Activated naive CD8-positive, alpha-beta T cell treated with anti-CD3 and anti-CD28 coated beads, Interleukin-2, amount 10 ng/mL, durations not matched to agents 7 days and 5 days (primary cell): ENCODE measurements at places on chromosomes 4 and X. TPM values are rescaled to one million over a fixed set of nuclear protein-coding genes. Genes with fewer than 3 reads are reported as not detected.
A peak's percentile ranks its signal among the peaks of the same experiment; 100 is the strongest.

The RBM3 gene
- total RNA-seq: 159 TPM

The PROM1 gene
- total RNA-seq: not detected

DNA sequence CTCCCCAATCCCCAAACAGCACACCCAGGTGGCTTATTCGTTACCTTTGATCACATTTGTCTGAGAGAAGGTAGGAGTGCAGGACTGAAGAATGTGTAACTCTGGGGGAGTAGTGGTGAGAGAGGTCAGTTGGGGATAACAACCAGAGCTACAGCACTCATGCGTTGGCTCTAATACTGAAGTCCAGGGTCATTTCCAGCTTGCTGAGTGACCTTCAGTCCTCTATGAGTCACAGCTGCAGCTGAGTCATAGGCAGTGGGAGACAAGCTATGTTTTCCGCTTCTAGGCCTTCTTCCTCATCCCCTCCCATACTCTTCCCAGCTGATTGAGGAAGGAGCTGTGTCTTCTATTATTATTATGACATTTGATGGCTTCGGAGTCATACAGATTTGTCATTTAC lies 31.6 kb upstream of the CT47C1 start:
- no peak for DNase-seq

The DRD5 gene
- not detected for total RNA-seq

GRCh38 chrX:20007962-20008622 lies 17.2 kb upstream of the BCLAF3 start:
- no peak for DNase-seq

GRCh38 chr4:140052050-140052449 lies 101.9 kb downstream of the MAML3 start:
- peak; percentile 46 for DNase-seq

The YIPF7 gene
- not detected for total RNA-seq

DNA sequence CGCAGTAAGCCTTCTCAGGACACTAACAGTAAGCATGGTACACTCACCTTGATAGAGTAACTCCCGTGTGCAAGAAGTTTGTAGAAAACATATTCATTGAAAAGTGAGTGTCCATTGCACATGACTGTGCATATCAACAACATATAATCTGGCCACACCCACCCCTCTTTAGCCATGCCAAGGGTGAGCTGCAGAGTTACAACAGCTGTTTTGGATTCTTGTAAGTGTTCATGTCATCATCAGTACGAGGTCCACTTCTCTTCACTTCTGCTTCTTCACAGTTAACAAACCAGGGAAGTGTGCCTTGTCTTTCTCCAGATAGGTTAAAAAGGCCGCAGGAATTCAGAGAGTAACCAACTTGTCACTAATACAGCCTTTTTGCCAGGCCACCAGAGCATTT lies 116.6 kb downstream of the IRF2 start:
- DNase-seq: no peak

The CCDC110 gene
- total RNA-seq: 0.11 TPM

GRCh38 chr4:53365121-53365485 lies 758 bp downstream of the SCFD2 start:
- DNase-seq: no peak

The DDIT4L gene
- not detected for total RNA-seq

DNA sequence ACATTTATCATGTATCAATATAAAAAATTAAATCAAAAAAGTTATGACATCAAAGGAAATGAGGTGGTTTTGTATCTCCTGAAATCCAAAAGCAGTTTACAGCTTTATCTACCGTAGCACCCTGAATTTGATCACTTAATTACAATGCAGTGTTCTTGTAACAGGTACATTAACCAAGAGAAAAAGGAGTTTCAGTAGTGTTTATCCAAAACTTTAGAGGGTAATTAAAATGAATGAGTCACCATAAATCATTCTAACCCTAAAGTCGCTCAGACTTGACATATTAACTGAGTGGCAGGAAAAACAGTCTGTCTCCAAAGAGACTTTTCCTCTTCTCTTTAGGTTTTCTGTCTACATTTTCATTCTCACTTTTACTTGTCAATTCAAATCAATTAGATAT lies 907.6 kb upstream of the EPHA5 start:
- no peak for DNase-seq

DNA sequence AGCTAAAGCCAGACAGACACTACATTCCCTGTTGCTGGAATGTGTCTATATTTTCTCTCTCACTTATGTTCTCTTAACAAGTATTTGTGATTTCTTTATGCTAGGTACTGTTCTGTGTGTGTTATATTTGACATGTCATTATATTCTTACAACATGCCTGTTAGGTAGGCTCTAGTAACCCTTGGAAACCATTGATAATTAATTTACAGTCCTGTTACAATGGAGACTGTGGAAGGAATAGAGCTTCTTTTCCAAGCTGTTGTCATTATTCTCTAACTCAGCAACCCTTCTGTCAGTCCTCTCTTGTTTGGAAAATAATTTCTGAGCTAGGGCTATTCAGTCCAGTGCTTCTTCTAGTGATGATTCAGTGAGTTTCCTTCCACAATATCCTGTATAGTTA lies 419.1 kb upstream of the BOD1L1 start:
- no peak for DNase-seq

DNA sequence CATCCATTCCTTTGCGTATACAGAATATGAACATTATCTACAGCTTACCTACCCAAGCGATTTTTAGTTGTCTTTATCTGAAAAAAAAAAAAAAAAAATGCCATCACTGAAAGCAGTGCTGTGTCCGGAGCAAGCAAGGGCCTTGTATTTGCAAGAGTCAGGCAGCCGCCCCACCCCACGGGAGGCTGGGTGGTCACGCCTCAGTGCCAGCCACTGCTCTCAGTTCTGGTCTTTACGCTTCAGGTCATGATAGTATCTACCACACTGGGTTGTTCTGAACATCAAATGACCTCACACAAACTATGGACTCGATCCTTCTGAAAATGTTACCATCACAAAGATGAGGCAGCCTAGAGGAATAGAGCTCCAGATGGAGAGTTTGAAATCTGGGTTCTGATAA lies 62.7 kb upstream of the HELT start:
- no peak for DNase-seq

The ZAR1 gene
- not detected for total RNA-seq

GRCh38 chr4:30005995-30006394 lies 714.2 kb upstream of the PCDH7 start:
- no peak for DNase-seq

The TMEM31 gene
- not detected for total RNA-seq

DNA sequence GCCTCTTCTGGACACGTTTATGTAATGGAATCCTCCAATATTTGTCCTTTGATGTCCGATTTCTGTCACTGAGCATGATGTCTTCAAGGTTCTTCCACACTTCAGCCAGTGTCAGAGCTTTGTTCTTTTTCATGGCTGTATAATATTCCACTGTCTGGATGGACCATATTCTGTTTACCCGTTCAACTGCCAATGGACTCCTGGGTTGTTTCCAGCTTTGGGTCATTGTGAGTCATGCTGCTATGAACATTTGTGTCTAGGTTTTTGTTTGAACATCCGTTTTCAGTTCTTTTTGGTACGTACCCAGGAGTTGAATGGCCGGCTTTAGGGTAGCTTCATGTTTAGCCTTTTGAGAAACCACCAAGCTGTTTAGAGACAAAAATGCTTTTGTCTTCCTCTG lies 93.2 kb downstream of the SHOX start:
- no peak for DNase-seq

GRCh38 chrX:11129534-11130105 lies 18.5 kb downstream of the HCCS start:
- no peak for DNase-seq
